ENCODE measurements at places on chromosomes 1 and 21.

- DNase-seq, result no peak
Observed at GRCh38 chr1:7967196-7967595, 5.7 kb downstream of the PARK7 start.

DNA sequence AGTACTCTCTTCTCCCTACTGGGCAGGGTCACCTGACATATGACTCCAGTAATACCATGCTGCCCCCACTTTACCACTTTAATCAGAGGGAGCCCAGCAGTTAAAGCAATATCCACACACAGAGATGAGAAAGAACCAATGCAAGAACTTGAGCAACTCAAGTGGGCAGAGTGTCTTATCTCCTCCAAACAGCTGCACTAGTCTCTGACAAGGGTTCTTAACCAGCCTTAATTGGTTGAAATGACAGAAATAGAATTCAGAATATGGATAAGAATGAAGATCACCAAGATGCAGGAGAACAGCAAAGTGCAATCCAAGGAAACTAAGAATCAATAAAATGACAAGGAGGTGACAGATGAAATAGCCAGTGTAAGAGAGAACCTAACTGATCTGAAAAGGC, 91.0 kb downstream of the KCNT2 start:
- no peak for DNase-seq

DNA sequence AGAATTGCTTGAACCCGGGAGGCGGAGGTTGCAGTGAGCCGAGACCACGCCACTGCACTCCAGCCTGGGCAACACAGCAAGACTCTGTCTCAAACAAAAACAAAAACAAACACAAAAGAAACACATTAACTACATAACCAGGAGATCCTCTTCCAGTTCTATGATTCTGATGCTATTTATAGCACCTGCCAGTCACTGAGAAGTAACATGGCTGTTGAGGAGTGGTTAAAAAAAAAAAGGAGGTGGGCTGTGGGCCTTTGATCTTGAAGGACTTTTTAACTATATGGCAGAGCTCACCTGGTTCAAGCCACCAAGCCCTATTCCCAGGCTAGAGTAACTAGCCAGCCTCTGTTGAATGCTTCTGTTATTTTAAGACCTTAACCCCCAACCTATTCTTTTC, 148.8 kb downstream of the ZBTB18 start:
- DNase-seq, result no peak

DNA sequence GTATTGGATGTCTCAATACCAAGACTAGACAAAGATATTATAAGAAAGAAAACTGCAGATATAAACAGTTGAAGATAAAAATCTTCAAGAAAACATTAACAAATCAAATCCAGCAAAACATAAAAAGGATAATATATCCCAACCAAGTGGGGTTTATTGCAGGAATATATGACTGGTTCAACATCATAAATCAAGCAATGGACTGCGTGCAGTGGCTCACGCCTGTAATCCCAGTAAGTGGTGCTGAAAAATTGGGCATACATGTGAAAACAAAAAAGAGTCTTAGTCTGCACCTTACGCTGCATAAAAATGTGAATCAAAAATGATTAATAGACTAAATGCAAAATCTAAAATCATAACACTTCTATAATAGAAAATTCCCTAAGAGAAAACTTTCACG, 112.9 kb upstream of the PDE4B start:
- no peak for DNase-seq

DNA sequence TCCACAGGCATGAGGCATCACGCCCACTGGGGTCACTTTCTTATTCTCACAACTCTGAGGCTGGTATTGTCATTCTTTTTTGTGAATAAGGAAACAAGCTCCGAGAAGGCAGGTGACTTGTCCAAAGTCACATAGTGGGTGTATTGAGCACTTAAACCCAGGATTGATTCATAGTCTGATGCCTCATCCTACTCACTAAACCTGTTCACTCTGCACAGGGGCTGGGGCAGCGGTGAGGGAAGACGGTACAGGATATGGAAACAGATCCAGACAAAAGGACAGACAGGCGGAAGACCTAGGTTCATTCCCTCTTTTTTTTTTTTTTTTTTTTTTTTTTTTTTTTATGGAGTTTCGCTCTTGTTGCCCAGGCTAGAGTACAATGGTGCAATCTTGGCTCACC, 56.6 kb downstream of the NKAIN1 start:
- no peak for DNase-seq

DNA sequence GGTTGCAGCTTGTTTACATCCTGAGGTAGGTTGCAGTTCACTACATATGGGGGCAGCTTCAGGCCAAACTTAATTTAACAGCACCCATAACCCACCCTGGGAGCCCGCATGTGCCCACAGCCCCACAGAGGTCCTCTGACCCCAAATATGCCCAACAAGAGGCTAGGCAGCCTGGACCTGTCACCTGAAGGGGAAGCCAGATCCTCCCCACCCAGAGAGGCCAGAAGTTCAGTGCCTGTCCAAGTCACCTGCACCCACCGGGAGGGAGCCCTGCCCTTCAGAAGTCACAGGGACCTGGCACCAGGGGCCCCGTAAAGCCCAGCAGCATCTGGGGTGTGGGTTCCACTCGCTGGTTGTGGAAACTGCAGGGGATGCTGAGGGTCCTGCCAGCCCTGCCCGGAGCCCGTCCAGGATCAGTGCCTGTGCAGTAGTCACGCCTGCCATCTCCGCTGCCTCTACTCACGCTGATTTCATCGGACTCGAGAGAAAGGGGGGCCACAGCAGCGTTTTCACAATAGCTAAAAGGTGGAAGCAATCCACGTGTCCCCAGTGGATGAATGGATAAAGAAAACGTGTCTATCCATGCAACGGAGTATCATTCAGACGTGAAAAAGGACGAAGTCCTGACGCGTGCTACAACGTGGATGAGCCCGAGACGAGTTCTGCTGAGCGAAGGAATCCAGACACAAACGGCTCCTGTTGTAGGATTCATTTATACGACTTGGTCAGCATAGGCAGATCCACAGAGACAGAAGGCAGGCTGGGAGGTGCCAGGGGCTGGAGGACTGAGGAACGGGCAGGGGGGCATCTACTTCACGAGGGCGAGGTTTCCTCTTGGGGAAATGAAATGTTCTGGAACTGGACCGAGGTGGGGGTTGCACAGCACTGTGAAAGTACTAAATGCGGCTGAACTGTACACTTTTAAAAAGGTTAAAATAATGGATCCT, 33.9 kb upstream of the COL6A2 start:
- no peak for DNase-seq

DNA sequence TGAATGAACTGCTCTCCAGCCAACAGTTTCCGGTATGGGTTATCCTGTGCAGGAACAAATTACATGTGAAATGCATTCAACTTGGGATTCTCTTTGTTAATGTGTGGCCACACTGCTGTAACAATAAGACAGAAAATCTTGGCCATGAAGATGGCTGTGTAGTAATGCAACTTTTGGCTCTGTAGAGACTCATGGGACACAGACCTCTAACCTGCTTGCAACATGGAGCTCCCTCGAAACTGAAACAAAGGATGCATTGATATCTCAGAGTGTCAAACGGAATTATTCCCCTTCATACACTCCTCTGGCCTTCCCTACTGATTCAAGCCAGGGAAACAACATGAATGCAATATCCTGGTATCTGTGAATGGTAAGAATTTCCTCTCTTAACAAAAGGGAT, 559.3 kb upstream of the ZRANB2 start:
- DNase-seq, result no peak

All from psoas muscle (tissue), 8 donors.